ENCODE measurements at places on chromosomes 7 and 10.

GRCh38 chr7:158911145-158911544 lies 54.8 kb downstream of the DYNC2I1 start:
- no peak for DNase-seq

DNA sequence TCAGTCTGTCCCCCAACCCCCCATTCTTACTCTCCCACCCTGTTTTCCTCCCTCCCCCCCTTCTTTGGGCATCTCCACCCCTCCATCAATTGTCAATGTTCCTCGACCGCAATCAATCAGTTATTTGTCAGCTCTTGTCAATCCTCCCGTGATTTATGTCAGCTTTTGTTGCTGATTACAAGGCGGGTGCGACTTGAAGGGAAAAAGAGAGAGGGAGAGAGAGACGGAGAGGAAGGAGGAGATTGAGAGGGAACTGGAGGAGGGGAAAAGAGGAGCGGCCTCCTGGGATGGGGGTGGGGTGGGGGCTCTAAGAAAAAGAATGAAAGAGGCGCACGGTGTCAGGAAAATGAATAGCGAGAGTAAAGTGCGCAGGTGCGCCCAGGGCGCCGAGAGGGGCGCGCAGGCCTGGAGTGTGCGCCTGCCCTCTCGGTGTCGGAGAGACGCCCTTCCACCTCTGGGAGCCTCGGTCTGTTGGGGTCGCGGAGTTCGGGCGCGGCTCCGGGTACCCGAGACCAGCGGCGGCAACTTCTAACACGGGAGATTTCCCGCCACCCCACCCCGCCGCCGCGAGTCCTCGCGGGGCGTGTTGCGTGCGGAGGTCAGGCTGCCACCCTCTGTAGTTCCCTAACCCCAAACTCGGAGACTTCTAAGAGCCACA lies 1.1 kb upstream of the ZNF503 start:
- no peak for DNase-seq

GRCh38 chr10:65620404-65621048 lies 1305.3 kb upstream of the LRRTM3 start:
- no peak for DNase-seq

GRCh38 chr10:128704716-128705115 lies 578.5 kb upstream of the MKI67 start:
- no peak for DNase-seq

DNA sequence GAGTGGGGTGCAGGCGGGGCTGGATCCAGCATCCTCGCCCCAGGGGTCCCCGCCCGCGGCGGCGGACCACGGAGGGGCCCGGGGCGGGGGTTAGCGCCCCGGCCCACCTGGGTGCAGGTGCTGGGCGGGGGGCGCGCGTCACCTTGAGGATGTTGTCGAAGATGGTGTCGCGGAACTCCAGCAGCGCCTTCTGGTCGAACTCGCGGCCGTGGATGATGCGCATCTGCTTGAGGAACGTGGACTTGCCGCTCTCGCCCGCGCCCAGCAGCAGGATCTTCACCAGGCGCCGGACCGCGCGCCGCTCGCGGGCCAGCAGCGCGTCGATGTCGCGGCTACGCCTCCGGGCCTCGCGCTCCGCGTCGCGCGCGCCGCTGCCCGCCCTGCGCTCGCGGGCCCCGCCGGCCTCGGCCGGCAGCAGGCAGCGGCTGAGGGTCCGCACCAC lies 376 bp downstream of the GNA12 start:
- no peak for DNase-seq

- DNase-seq = no peak
Observed at GRCh38 chr10:76034353-76035205, 603.2 kb downstream of the LRMDA start.

DNA sequence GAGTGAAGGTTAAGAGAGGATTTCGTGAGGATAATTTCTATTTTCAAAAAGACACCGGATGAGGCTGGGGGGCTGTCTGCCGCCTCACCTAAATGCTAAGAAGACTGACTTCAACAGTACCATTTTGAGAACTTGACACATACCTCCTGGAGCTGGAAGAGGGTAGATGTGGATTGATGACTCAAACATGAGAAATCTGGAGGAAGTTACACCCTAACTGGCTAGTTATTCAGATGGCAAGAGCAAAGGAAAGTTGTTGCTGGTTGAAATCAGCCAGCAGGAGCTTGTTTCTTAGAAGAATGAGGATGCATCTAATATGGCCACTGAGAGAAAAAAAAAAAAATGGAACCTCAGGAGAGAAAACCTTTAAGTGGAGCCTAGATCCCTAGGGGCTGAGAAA lies 76.2 kb upstream of the KIAA1217 start:
- no peak for DNase-seq

GRCh38 chr7:8931906-8932646 lies 498.7 kb downstream of the NXPH1 start:
- no peak for DNase-seq

GRCh38 chr10:71581376-71581775 lies 138.2 kb downstream of the C10orf105 start:
- no peak for DNase-seq

DNA sequence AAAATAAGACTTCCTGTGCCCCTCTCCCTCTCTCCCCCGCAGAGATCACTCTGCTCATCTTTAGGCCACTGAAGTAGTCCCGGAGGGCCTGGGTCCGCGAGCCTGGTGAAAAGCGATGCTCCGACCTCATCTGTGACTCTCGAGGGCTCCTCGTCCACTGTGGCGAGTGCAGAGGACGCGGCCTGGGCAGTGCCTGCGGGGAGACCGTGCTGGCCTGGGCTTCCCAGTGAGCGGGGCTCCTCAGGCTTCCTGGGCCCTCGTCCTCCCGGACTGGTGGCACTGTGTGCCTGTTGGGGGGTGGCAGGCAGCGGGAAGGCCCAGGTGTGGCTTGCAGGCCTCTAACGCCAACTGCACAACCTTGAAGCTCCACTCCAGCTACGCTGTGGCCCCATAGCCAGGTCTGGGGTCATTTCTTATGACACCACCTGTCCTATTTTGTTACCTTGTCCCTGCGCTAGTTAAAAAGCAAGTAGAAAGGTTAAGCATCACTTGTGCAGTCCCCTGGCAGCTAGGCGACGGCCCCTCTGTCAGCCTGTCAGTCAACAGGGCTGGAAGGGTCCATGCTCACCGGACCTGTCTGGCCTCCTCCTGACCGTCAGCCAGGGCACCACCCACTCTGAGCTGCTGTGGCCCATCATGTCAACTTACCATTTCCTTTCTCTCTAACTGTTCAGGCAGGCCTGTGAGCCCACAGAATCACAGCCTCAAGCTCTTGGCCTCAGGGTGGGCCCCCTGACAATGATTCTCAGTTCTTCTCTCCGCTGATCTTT lies 20.5 kb downstream of the MNX1 start:
- no peak for DNase-seq

GRCh38 chr10:131569851-131570715 lies 258.6 kb upstream of the TCERG1L start:
- no peak for DNase-seq

- DNase-seq = no peak
Observed at GRCh38 chr10:129509835-129510234, 42.8 kb downstream of the MGMT start.

DNA sequence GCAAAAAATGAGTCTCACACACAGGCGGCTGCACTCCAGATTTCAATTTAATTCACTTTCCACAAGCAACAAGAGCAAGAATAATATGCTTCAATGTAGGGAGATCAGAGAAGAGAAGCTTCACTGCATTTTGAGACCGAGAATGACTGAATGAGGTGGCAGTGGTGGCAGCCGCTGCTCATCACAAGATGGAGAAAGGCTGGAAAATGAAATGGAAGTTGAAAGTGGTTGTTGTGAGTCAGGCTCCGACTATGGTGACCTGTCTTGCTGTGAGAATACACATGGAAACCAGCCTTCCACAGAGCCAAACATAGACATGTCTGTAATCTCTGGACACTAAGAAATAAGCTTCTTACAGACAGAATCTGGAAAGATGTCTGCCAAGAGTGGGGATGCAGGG lies 499.6 kb upstream of the LRRN3 start:
- no peak for DNase-seq

GRCh38 chr10:50501924-50502452 lies 121.8 kb downstream of the SGMS1 start:
- no peak for DNase-seq

DNA sequence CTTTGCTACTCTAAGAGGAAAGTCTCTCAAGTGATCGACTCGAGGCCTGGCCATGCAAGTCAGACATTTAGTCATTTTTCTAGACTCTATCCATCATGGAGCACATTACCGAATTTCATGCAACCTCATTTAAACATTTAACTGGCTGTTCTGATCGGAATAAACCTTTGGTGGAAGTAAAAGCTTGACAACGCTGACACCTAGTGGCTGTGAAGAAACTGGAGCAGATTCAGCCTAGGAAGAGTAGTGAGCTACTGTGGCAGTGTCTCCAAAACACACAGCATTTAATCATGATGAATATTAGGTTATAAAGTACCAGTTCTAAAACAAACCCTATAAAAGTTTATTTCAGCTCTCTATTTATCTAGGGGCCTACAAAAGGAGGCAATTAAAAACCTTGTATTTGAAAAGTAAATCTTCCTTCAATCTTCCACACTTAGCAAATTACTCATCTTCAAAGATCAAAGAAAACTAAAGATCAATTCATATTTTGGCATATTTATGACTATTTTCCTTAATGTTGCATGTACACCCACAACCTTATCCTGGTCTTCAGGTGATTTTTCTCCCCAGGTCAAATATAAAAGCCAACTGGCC lies 175.0 kb downstream of the CTNNA3 start:
- no peak for DNase-seq

DNA sequence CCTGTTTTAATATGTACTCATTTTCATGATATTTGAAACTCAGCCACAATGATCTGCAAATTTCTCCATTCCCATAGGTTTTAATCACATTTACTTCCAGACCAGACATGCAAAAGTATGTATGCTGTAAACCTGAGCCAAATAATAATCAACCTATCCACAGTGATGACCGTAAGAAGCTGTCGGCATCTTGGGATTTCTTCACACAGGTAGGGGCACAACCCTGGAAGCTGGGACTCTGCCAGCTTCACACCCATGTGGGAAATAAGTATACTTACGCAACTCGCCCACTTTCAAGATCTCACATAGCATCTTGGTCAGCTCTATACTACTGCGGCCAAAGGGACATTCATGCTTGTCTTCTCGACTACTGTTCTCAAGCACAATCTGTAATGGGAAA lies 352.3 kb downstream of the ELMO1 start:
- no peak for DNase-seq

- no peak for DNase-seq
Observed at GRCh38 chr7:117076426-117076943, 123.2 kb downstream of the ST7 start.

DNA sequence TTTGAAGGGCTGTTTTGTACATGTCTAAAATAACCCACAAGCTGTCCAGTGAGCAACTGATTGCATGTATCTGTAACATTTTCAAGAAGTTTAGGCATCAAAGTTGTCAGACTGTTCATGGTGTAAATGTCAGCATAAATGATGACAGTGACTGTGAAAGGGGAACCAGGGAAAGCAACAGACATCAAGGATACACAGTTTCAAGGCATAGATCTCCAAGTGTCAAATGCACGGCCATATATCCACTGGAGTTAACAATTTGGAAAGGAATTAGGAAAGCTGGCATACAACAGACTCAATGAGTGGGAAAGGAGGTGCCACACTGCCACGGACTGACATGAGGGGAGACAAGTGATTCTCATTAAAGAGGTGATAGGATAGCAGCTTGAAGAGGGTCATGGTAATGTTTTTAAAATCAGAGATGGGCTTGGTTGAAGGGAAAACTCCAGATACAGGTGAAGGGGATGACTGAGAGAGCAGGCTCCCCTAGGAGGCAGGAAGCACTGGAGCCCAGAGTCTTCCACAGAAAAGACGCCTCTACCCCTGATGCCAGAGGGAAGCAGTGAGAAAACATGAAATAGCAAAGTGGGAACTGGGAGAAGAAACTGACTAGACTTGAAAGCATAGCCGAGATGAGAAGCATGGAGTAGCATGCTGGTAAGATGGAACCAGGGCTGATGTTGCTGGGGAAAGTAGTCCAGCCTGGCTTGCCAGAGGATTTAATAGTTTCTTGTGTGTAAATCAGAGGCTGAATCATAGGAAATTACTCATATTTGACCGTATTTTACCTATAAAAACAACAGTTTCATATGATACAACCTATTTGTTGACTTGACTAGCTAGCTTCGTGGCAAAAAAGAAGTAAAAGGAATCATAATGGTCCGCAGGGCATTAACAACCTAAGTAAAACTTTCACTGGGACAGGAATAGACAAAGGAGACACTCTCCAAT lies 18.6 kb downstream of the NSMCE4A start:
- no peak for DNase-seq

DNA sequence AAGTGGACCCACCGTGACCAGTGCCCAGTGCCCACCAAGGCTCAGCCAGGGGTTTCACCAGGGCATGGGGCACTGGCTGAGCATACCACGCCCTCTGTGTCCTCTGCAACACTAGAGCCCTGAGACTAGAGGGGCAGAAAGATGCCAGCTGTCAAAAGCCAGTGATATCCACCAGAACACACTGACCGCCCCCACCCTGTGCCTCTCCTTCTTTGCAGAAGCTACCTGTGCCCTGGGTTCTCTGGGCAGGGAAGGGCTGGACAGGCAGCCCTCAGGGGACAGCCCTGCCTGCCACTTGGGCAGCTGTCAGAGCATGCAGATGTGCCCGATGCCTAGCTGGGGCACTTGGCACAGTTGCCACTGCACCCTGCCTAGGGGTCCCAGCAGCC lies 494 bp downstream of the VSIR start:
- no peak for DNase-seq

DNA sequence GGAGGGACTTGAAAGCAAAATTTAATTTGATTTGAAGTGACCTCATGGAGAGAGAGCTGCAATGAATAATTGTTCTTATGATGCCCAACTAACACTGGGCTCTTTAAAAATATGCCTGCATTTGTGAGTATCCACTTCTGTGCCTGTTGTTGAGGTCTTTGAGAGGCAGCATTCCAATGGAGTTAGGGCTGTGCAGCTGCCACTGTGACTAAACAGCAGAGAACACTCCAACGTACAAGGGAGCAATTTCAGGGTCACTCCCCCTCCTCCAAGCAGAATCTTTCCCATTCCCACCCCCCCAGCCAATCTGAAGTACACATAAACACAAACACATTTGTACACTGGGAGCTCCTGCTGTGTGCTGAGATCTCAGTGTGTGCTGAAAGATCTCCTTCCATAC lies 28.0 kb upstream of the GSAP start:
- no peak for DNase-seq

- DNase-seq = no peak
Observed at GRCh38 chr7:74573512-74573911, 84.0 kb upstream of the GTF2I start.

GRCh38 chr10:128884496-128885072 lies 582.5 kb upstream of the MGMT start:
- no peak for DNase-seq

- DNase-seq = no peak
Observed at GRCh38 chr10:130743751-130744271, 567.7 kb downstream of the TCERG1L start.

All from activated CD8-positive, alpha-beta memory T cell treated with anti-CD3 and anti-CD28 coated beads for 4 hours (primary cell).